ENCODE measurements at places on chromosomes 4 and X.

- DNase-seq: no peak
Observed at GRCh38 chrX:1507511-1508463, 29.2 kb downstream of the P2RY8 start.

- no peak for DNase-seq
Observed at GRCh38 chrX:102835504-102836146, 101.4 kb upstream of the RAB40AL start.

DNA sequence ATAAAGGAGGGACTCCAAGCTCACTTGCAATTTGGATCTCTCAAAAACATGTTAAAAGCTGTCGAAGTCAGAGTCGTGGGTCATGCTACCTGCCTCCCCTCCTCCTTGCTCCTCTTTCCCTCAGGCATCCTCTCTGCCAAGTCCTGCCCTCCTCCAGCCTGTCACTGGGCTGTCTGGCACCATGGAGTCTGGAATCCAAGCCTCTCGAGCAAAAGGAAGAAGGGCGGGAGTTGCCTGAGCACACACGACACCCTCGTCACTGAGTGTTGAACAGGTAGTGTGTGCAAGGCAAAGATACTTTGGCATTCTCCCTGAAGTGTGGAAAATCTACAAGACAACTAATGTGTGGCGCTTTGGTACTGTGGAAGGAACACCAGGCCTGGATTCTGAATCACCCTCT, 62.2 kb downstream of the HAUS3 start:
- no peak for DNase-seq

- DNase-seq: no peak
Observed at GRCh38 chr4:25928379-25929297, 14.6 kb downstream of the SMIM20 start.

DNA sequence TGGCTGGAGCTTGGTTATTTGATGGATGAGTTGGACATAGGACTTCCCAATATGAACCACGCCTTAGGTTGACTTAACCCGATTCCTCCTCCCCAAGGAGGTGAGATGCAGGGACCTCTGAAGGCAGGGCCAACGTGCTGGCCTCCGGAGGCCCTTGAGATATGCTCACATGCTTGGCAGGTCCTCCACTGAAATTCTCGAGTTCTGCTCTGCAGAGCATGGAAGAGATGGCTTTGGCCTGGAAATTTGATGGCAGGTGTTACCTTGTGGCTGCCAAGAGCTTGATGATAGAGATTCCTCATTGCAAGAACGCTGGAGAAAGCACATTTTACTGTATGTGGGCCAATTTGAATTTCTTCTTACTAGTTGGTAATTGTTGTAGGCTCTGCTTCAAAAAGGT, 117.4 kb upstream of the LIMCH1 start:
- no peak for DNase-seq

All from GM04503 (cell line).